ENCODE measurements at places on chromosomes 2 and 18.

GRCh38 chr18:50751947-50752346 is 67.9 kb downstream of the MRO start:
- DNase-seq = no peak

DNA sequence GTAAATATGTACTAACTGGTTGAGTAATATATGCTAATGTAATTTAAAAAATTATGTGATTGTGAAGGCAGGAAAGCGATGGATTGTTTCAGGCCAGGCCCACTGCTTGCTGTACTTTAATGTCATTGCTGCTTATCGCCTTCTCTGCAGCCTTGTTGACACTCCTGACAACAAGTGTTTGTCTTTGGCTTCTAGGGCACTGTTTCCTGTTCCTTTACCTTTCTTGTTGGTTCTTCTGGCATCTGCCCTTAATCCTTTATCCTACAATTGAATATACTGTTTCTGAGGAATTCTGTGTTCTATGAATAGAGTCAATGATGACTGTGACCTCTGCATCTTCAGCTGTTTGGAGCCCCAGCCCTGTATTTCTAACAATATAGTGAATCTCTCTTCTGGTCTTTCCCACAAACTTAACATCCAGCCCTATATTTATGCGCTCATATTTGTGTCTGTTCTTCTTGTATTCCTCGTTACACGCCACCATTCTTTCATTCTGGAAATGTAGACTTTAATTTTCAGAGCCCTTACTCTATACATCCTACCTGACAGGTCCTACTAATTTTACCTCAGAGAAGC is 17.6 kb downstream of the ACSL3 start:
- DNase-seq = no peak

GRCh38 chr2:213306316-213306942 is 22.2 kb downstream of the SPAG16 start:
- peak; percentile 88 for DNase-seq

- peak; percentile 27 for DNase-seq
These were observed 8.5 kb upstream of the RALBP1 start for GRCh38 chr18:9466846-9467245.

DNA sequence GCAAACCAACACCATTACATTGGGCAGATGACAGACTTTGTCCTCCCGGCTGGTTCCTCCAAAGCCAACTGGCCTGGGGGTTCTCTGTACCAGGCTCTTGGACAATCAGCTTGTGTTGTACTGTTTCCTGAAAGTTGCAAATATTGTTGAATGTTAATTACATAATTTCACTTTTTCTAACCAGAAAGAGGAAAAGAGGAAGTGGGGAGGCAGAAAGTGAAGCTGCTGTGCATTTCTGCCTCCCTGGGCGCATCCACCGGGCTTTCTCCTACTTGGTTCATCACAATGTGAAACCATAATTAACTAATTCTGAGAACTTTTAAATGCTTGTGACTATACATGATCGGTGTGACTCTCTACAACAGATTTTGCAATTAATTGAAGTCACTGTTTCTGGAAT is 10.1 kb downstream of the TWIST2 start:
- DNase-seq = no peak

DNA sequence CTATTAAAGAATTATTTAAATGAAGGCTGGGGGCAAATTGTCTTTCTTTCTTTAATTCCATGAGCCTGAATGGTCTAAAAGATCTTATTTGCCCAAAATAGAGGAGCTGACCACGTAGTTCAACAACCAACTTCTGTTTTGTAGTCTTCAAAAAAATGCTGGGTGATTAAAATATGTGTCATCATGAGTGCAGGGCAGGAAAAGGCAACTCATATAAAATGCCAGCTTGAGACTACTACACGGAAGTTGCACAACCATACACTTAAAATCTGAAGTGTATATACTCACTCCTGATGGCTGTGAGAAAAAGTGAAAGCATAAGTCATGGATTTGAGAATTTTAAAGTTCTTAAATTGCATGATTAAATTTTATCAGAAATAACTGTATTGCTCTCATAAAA is 210.9 kb downstream of the DYM start:
- peak; percentile 89 for DNase-seq

DNA sequence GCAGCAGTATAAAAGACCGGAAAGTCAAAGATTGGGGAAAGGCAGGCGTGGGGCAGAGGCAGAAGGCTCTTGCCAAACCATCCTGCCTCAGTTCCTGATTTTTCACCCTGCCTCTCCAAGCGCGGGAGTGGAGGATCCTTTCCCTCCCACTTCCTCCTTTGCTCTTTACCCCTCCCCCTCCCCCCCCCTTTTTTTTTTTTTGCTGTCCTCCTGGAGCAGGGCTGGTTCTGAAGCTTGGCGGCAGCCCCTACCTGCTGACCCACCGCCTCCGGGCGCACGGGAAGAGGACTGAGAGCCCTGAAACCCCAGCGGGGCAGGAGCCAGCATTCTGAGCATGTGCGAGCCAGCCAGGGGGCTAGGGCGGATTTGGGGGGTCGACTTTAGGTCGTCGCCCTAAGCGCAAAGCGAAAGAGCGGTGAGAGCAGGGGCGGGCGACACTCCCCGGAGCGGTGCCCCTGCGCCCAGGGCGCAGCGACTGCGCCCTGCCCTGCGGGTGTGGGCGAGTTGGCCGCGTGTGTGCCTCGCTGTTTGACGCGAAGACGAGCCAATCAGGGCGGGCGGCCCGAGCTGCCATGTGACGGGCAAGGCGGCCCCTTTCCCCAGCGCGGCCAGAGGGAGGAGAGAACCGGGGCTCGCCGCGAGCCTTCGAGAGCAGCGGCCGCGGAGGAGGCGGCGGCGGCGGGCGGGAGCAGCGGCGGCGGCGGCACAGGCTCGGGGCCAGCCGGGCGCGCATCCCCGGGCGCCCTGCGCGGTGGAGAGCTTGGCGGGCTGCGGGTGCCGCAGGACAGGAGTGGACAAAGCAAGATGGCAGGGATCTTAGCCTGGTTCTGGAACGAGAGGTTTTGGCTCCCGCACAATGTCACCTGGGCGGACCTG is at the start of gene CERS6:
Gene CERS6 (plus strand): TSS at position 628 of the 876 bp plus-strand sequence. CDS start 177 bp downstream, at position 805.
- peak; percentile 91 for DNase-seq

DNA sequence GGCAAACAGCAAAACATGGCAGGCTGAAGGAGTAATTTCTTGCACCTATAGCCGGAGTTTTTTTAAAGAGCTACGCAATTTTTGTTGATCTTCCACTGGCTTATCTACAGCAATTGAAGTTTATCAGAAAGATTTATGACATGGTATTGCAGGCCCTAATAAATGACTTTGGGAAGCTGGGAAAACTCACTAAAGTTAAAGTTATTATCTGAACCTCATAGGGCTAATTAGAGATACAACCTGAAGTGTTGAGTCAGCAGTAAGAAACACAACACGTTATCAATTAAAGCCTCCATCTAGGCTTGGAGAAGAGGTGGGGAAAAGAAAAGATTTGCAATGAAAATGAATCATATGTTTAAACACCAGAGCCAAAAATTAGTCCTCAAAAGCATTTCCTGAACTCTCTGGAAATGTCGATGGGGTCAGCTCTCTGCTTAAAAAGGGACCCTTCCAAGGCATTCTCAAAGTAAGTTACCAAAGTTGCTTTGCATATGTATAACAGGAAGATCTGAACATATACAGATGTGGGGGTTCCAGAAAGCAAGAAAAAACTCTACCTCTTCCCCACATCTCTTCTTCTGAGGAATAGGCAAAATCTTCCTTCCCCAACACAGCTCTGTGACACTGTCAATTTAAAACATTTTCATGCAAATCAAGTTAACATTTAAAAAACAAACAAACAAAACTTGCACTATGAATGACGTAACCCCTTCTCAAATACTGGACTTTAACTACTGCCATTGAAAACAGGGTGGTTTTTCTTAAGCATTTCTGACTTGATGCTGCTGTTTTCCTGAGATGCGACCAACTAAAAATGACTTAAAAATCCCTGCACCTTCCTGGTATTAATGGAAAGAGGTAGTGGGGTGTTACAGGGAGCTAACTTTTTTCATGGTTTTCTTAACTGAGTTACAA is 915.6 kb downstream of the NRXN1 start:
- DNase-seq = no peak

GRCh38 chr2:235011607-235011928 is 59.8 kb downstream of the SH3BP4 start:
- no peak for DNase-seq

DNA sequence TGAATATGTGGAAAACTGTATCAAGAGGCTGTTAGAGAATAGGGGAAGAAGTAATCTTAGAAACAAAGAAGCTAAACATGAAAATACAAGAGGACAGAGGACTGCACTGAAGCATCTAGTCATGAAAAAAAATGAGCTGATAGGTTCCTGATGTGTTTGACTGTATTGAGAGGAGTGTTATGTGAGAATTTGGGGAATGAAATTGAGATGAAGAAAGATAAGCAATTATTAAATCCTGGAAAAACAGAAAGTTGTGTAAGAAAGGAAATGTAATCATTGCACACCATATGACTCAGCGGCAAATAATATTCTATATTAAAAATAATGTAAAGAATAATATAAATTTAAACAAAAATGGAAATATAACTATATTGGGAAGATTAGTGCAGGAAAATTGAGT is 71.2 kb downstream of the SEMA4F start:
- no peak for DNase-seq

- peak; percentile 27 for DNase-seq
These were observed 57.2 kb upstream of the RTN4 start for GRCh38 chr2:55107436-55107835.

GRCh38 chr2:135074216-135074615 is 22.1 kb downstream of the RAB3GAP1 start:
- DNase-seq = no peak

- DNase-seq = no peak
These were observed 15.7 kb upstream of the GPC1 start for GRCh38 chr2:240419723-240420122.

DNA sequence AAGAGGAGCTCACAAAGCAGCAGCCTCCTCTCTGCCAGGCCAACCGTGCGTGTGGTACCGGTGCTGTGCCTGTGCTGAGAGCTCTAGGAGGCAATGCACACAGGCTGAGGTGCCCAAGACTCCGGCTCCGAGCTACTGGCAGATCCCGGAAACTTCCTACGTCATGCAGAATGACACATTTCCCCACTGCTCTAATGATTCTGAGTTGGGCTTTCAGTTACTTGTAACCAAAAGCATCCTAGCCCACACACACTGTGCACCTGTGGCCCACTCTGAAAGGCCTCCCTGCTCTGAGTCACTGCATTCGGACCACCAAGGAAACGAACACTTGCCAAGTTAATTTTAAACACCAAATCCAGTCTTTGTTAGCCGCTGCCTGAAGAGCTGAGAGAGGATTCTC is 9.3 kb upstream of the RNU4ATAC start:
- DNase-seq = peak; percentile 77

DNA sequence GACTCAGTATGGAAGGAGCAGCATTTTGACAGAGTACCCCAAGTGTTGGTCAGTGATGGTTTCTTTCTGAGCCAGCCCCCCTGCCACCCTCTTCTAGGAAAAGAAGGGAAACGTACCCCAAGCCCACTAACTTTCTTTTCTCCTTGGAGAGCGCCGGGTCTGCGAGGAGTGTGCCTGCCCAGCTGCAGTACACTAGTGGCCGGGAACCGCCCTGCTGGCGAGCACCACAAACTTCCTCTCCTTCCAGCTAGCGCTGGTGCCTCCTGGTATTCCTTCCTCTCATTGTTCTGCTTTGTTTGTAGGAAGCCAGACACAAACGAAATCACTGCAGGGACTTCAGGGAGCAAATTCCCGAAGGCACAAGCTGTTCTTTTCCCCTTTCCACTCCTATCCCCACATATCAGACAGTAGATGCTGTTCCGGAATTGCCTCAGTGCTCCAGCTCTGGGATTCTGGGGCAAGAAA is 1.8 kb downstream of the CCDC85A start:
- no peak for DNase-seq

- DNase-seq = peak; percentile 91
These were observed at the start of gene SLC19A3 for GRCh38 chr2:227717687-227718567. Gene SLC19A3 (minus strand): TSS chr2:227718028. CDS start chr2:227702318, 15,710 bp downstream.

DNA sequence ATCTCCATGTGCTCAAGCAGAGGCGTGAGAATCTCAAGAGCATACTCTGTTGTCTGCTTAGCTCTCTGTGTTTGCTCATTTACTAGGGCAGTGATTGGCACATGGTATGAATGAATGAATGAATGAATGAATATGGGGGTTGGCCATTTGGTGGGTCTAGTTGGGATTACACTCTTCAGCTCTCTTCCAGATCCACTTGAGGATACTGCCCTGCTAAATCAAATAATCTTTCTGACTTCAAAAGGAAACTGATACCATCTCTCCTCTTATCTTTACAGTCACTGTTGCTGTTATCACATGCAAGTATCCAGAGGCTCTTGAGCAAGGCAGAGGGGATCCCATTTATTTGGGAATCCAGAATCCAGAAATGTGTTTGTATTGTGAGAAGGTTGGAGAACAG is 1.9 kb downstream of the IL36G start:
- DNase-seq = no peak

DNA sequence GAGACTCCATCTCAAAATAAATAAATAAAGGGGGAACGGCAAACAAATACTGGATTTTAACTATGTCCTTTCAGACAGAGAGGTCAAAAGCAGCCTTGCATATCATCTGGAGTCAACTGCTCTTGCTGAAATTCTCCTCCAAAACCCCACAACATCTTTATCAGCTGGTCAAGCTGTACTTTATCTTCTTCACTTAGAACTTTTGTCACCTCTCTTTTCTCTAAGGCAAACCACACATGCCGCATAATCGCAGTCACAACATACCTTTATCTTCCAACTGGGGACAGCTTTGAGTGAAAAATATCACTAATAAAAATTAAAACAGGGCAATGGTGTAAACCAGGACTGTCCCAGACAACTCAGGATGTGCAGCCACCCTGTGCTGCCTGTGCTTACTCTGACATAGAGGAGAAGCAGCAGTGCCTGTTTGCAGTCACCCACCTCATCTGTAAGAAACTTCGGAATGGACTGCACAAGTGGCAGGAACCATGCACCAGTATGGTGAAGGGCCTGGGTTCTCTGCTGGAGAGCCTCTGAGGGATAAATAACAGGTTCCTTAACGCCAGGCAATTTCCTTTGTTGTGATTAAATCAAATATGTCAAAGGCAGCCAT is 6.2 kb downstream of the MPPE1 start:
- DNase-seq = no peak

- DNase-seq = no peak
These were observed 59.2 kb downstream of the SERPINB8 start for GRCh38 chr18:64029096-64029495.

GRCh38 chr2:33086400-33087015 is 139.8 kb downstream of the LTBP1 start:
- peak; percentile 36 for DNase-seq

DNA sequence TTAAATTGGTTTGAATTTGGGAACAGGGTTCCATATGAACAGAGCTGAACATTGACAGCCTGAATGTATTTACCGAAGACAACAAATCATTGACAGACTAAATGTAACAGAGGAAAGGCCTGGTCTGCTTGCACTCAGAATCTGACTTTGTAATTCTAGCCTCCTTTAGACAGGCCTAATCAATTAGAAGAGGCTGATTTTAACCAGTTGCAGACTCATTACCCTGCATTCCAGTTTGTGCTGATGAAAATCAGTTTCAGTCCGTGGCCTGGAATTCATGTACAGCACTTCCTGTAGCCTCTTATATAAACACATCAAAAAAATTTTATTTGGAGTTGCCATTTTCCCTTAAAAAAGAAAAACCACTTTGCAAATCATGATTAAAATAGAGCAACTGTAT is 93.1 kb upstream of the ZFP36L2 start:
- DNase-seq = no peak

- DNase-seq = peak; percentile 96
These were observed 33.6 kb downstream of the DGKD start for GRCh38 chr2:233387667-233388528.

Data from fibroblast of mammary gland (primary cell).